ENCODE measurements at places on chromosomes 12 and 14.

DNA sequence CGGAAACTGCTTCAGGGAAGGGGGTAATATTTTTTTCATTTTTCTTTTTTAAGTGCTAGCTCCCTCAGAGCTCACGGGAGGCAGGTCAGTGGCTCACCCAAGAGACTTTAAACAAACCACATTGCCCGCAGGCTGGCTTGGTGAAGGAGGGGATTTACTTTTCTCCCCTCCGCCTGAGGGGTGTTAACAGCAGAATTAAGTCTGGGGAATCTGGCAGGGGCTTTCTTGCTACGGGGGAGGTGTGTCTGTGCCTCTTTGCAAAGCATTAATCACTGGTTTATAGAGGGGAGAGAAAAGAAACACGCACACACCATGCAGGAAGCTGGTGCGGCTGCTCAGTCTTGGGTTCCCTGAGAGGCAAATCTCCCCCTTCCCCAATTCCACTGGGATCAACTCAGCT lies 26.2 kb upstream of the TBX3 start:
- DNase-seq, result no peak

DNA sequence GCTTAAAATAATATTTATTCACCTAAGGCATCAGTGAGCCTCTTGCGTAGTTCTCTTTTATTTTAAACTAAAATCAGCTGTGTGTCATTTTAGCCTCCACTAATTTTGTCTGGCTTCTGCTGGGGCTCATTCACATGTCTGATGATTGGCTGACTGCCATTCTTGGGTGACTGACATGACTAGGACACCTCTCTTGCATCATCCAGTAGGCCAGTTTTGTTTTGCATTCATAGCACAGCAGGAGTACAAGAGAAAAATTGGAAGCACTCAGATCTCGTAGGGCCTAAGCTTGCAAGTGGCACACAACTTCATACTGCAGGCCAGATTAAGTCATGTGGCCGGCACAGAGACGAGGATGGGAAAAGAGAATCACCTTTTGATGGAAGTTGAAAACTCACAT lies 1226.5 kb downstream of the GALC start:
- no peak for DNase-seq

- peak; percentile 12 for DNase-seq
Observed at GRCh38 chr12:15532364-15532977, 210.2 kb downstream of the PTPRO start.

GRCh38 chr12:101992091-101992490 lies 69.7 kb downstream of the WASHC3 start:
- no peak for DNase-seq

DNA sequence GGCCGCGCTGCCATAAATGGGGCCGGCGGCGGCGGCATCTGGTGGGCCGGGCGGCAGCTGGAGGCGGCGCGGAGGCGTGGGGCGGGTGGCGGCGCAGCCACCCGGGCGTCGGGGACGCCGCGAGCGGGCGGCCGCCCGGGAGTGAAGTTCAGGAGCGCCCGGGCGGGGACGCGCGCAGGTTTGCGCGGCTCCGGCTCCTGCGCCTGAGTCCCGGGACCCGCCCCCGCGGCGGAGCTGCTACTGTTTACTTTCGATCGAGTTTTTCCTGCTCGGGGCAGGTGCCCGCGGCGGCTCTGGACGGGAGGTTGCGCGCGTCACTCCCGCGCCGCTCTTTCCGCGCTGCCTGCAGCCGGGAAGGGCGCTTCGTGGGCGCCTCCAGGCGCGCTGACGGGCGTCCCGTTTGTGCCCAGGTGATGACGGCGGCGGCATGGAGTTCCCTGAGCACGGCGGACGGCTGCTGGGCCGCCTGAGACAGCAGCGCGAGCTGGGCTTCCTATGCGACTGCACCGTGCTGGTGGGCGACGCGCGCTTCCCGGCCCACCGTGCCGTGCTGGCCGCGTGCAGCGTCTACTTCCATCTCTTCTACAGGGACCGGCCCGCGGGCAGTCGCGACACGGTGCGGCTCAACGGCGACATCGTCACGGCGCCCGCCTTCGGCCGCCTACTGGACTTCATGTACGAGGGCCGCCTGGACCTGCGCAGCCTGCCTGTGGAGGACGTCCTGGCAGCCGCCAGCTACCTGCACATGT lies at the start of gene ZBTB42:
Gene ZBTB42, plus strand, starts transcription at position 331 of the 749 bp plus-strand sequence. Its CDS starts 97 bp downstream, at position 428.
- peak; percentile 48 for DNase-seq

GRCh38 chr12:104656921-104657320 lies 200.2 kb downstream of the CHST11 start:
- DNase-seq, result no peak

DNA sequence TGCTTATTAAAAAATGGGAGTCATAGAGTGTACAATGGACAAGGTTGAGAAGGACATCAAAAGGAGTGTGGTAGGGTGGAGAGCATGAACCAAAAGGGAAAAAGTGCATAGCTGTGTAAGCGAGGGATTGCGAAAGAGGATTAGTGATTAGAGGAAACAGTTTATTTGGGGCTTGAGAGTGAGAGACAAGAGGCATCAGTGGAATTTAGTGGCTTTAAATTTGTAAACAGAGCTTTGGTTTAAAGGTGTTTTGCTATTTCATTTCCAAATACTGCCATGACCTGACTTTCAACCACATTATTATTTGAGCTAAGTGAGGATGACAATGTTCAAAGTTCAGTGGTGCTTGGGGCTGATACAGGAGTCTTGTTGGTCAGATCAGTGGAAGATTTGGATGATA lies 53.4 kb downstream of the SLC16A7 start:
- no peak for DNase-seq

- no peak for DNase-seq
Observed at GRCh38 chr12:53063708-53064612, 14.1 kb downstream of the TNS2 start.

DNA sequence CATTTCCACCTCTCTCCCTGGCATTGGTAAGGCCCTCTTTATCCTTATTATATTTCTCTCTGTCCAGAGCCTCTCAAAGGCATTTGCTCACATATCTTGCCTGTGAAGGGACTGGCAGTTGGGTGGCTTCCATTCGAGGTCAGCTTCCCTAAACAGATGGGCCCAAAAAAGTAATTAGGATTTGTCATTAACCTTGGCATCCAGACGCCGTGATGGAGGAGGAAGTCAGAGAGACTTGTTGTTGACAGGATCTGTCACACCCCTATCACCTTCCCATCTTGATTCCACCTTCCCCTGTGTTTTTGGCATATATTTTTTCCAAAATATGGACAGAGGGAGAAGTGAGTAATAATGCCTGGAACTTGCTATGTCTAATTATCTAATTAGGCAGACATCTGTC lies 54.0 kb upstream of the OAS1 start:
- no peak for DNase-seq

- no peak for DNase-seq
Observed at GRCh38 chr12:6097411-6097810, 27.1 kb downstream of the VWF start.

- DNase-seq, result peak; percentile 29
Observed at GRCh38 chr12:132489078-132489601, 811 bp upstream of the FBRSL1 start.

GRCh38 chr14:95480109-95480886 lies 36.2 kb downstream of the SYNE3 start:
- no peak for DNase-seq

DNA sequence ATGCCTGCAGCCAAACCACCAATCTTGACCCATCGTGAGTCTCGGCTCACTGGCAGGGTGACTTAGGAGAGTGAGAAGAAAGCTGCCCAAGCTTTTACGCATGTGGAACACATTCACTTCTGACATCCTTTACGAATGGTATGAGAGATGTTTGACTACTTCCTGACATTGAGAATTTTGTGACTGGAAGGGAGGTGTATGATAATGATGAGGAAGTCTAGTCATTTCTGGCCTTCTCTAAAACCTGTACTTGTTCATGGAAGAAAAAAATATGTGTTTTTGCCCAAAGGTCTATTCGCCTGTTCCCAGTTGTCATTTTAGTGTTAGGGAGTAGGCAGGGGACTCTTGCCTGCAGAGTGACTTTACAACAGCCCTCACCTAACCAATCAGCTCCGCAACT lies 227.2 kb upstream of the ATP2B1 start:
- DNase-seq, result no peak

- DNase-seq, result no peak
Observed at GRCh38 chr14:22280497-22281316, 308.3 kb downstream of the DAD1 start.

GRCh38 chr12:20800160-20800559 lies 10.3 kb upstream of the SLCO1B3 start:
- DNase-seq, result no peak

GRCh38 chr12:75137896-75138295 lies 71.7 kb downstream of the KCNC2 start:
- no peak for DNase-seq

- DNase-seq, result no peak
Observed at GRCh38 chr12:69688471-69689427, 10.4 kb downstream of the BEST3 start.

- no peak for DNase-seq
Observed at GRCh38 chr12:91897025-91897515, 248.6 kb downstream of the BTG1 start.

DNA sequence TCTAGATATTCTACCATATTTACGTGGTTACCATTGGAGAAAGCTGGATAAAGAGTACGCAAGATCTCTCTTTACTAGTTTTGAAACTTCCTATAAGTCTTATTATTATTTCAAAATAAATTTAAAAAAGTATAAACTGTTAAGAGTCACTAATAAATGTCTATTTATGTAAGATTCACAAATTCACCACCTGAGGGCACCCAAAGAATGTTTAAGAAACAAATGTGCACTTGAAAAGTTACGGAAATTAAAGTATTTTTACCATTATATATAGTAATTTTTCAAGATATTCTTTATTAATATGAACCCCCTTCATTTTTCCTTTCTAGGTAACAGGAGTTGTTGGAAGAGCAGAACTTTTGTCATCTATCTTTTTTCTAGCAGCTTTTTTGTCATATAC lies 11.9 kb downstream of the TMTC3 start:
- no peak for DNase-seq

GRCh38 chr14:37202812-37203211 lies 5.1 kb downstream of the MIPOL1 start:
- DNase-seq, result no peak

DNA sequence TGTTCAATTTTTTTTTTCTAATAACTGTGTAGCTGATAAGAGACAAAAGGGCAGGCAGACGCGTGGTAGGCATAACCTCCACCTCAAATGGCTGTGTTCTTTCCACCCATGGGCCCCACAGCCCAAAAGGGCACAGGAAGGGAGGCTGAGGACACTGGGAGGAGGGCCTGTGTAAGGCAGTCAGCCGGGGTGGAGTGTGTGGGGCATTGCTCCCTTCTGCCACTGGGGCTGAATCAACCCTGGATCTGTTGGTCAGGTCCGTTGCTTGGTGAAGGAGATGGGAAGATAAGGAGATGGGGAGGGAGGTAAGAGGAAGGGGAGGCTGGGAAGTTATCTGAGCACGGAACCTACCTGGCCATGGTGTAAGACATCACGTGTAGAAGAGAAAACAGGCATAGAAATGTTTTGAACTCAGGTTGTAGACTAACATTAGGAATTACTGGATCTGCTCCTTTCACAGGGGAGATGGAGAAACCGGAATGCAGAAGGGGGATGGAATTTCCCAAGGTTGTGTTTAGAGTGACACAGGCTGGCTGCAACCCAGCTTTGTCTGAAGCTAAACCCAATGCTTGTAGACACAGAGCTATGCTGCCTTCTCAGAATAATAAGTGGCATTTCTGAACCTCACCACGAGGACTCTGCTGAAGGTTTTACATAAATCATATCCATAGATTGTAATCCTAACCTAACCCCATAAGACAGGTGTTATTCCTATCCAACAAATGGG lies 138.5 kb upstream of the NOS1 start:
- DNase-seq, result no peak

DNA sequence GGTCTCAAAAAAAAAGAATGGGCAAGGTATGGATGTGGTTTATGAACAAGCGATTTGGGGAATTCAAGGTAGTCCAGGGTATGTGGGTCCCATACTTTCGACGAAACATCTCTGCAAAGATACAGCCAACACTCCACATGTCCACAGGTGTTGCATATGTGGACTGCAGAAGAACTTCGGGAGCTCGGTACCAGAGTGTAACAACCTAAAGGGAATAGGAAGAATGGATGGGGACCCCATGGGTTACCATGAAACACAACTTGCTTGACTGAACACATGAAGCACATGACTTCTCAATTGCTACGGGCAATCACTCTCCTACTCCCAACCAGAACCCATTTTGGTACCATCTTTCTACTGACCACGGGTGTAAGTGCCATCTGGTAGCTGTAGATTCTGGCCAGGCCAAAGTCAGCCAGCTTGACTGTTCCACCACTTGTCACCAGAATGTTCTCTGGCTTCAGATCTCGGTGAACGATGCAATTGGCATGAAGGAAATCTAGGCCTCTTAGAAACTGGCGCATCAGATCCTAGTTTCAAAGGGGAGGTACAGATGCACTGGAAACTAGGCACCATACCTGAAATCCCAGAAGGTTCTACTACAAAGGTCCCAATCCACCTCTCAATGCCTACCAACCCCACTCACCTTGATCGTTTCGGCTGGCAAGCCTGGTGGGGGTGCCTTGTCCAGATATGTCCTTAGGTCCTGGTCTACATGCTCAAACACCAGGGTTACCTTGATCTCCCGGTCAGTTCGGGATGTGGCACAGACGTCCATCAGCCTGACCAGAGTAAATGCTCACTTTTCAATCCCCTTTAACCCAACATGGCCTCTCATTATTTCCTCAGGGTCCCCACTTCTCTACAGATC lies 1.3 kb downstream of the CDK4 start:
- DNase-seq, result no peak

DNA sequence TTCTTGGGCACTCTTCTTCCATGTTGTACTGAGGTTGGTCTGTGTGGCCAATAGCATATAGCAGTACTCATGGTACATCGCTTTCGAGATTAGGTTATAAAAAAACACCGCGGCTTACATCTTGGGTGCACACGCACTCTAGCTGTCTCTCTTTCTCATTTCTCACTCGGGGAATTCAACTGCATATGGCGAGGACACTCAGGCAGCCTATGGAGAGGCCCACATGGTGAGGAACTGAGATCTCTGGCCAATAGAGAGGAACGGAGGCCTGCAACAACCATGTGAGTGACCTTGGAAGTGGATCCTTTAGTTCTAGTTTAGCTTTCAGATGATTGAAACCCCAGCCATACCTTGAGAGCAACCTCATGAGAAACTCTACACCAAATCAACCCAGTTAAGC lies 45.6 kb downstream of the USP15 start:
- DNase-seq, result no peak

- no peak for DNase-seq
Observed at GRCh38 chr14:92690171-92691011, 58.0 kb downstream of the LGMN start.
